ENCODE measurements at places on chromosomes 1 and 21.

GRCh38 chr1:186772228-186772627, 56.5 kb upstream of the PLA2G4A start:
- DNase-seq, result no peak

DNA sequence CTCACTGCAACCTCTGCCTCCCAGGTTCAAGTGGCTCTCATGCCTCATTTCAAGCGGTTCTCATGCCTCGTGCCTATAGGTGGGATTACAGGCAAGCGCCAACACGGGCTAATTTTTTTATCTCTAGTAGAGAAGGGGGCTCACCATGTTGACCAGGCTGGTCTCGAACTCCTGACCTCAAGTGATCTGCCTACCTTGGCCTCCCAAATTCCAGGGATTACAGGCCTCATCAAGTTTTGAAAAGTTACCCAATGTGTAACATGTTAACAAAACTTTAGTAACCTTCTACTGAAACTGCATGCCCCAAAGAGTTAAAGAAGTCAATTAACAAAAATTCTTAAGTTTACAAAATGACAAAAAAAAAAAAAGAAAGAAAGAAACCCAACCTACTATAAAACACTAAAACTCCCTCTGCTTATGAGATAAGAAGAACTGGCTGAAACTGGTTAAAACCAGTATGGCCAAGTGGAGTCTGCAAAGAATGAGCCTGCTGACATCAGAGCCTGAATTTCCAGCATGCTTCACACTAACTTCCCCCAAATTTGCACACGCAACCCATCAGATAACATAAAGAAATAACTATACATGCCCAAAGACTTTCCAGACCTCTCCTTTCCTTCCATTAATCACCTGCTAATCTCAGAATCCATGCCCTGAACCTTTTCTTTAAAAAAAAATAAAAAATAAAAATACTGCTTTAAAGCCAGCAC, 25.5 kb upstream of the PSMG1 start:
- no peak for DNase-seq

- DNase-seq, result no peak
Observed at GRCh38 chr1:218698141-218698540, 353.0 kb downstream of the TGFB2 start.

- DNase-seq, result no peak
Observed at GRCh38 chr1:15210651-15211375, 36.2 kb upstream of the FHAD1 start.

Data from ecto neural progenitor cell (in vitro differentiated cells).